Activated T-cell treated with anti-CD3 and anti-CD28 coated beads, Interleukin-2, amount 50 U/mL, for 72 hours (primary cell): ENCODE measurements at places on chromosomes 3 and 15.

DNA sequence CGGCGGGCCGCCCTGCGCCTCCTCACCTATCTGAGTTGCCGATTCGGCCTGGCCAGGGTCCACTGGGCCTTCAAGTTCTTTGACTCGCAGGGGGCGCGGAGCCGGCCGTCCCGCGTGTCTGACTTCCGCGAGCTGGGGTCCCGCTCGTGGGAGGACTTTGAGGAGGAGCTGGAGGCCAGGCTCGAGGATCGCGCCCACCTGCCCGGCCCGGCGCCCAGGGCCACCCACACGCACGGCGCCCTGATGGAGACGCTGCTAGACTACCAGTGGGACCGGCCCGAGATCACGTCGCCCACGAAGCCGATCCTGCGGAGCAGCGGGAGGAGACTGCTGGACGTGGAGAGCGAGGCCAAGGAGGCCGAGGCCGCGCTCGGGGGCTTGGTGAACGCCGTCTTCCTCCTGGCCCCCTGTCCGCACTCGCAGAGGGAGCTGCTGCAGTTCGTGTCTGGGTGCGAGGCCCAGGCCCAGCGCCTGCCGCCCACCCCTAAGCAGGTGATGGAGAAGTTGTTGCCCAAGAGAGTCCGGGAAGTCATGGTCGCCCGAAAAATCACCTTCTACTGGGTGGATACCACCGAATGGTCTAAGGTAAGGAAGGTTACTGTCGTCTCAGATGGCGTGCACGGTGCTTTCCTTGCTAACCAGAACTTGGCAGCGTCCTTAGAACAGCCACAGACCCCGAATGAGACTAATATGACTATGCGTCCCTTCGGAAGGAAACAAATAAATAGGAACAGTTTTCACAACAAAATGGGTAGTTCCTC, 567 bp downstream of the TICRR start:
- DNase-seq = peak; percentile 33

DNA sequence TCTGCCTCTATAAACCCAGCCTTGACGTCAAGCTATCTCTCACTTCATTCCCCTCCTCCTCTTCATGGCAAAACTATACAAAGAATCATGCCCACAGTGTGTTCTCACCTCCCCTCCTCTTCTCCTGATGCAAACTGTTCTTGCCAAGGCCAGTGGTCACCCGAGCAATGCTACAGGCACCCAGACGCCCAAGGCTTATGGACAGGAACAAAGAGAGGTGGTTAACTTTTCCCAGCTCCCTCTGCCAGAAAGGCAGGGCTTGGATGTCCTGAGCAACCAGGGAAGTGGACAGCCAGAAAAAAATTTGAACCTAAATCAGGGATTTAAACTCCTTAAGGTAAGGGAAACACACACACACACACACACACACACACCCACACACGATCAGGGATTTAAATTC, 5.1 kb downstream of the SLC41A3 start:
- no peak for DNase-seq

- peak; percentile 37 for DNase-seq
Measured at GRCh38 chr3:47512416-47513124, 942 bp downstream of the ELP6 start.

DNA sequence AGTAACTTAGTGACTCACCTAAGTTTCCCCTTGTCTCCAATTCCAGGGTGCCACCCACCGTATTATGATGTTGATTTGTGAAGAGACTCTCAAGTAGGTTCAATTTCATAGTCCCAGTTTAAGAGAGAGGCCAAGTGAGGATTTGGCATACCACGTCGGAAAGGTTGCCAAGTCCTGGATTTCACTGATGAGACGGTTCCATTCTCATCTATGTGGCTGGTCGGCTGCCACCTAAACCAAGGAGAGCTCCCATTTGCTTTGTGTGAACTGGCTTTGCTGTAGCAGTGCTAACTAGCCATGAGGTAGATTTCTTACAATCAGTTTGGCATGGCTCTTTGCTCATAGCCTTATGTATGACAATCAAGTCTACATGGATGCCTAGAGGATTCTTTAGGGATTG, 653.6 kb downstream of the NLGN1 start:
- no peak for DNase-seq

DNA sequence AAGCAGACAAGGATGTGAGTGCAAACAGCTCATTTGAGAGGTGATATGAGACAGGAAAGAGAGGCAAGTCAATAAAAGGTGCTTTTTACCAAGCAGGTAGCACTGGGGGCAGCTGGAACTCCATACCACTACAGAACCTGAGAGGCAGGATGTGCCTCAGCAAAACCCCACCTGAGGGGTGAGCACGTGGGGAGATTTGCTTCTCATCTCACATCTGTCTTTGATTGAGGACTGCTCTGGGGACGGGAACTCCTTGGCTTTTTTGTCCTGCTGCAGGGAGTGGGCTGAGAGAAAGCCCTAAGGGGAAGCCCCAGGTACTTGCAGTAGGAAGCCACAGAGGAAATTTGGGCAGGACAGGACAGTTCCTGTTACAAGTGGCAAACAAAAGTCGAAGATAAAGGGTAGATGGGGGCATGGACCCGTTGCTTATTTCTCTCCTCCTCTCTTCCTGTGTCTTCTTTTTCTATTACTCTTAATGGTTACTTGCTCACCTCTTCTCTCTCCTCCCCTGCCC, 27.1 kb downstream of the CFAP161 start:
- no peak for DNase-seq

DNA sequence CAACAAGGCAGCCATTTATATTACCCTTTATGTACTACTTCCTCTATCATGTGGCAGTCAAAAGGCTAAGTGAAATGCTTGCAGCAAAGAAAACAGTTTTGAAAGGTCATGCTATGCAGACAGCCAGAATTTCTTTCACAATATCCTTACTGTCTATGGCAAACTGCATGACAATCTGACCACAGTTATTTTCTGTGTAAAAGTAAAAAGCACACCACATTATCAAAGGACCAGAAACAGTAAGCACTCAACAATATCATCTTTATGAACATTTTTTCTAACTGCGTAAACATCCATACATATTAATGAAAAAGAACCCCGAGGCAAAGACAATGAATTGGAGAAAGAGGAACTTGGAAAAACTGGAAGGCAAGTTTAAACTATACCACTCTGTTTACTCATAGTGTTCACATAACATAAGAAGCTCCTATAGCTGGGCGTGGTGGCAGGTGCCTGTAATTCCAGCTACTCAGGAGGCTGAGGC, 47.9 kb downstream of the PIK3CB start:
- DNase-seq = no peak

DNA sequence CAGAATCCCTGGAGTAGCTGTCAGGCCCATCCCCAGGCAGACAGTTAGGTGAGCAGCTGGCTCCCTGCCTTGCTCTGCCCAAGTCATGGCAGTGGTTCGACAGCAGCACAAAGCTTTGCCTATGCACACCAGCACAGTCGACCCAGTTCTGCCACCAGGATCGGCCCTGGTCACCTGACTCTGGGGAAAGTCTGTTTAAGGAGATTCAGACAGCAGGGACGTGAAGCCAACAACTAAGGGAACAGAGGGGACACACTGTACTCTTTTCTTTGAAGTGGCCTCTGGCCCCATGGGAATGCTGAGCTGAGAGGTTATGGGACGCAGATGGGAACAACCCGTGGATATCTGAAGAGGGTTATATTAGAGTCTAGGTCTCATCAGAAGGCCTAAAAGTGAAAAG, 134.8 kb downstream of the CHDH start:
- no peak for DNase-seq

GRCh38 chr3:14336749-14337598, 65.4 kb upstream of the SLC6A6 start:
- DNase-seq = no peak

- no peak for DNase-seq
Measured at GRCh38 chr15:49215768-49216739, 46.0 kb downstream of the GALK2 start.

GRCh38 chr15:36156879-36157427, 422.5 kb upstream of the CDIN1 start:
- DNase-seq = no peak

GRCh38 chr15:99955532-99955931, 222.3 kb upstream of the LYSMD4 start:
- DNase-seq = no peak

DNA sequence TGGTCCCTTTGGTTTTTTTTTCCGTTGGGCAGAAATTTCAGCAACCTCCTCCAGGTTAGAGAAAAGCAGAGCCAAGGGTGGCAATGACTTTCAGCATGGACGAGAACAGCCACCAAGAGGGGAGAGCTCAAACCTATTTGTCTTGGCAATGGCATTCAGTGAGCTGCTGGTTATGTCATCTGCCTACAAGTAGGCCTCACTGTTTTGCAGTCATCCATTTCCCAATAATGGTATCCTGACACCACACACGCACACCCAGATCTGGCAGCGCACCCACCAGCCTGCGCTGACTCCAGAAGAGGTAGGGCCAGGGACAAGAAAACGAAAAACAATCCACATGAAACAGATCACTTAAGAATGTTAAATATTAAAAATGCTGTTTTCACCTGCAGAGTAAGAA, 92.3 kb downstream of the MAGI1 start:
- DNase-seq = no peak

- no peak for DNase-seq
Measured at GRCh38 chr15:65611888-65612615, 1.1 kb upstream of the INTS14 start.
